Stimulated activated CD8-positive, alpha-beta memory T cell treated with anti-CD3 and anti-CD28 coated beads, Interleukin-12 subunit alpha, Interleukin-12 subunit beta, amount 100 ng/mL, for 1 hour (primary cell): ENCODE measurements at places on chromosomes 2 and 18.

DNA sequence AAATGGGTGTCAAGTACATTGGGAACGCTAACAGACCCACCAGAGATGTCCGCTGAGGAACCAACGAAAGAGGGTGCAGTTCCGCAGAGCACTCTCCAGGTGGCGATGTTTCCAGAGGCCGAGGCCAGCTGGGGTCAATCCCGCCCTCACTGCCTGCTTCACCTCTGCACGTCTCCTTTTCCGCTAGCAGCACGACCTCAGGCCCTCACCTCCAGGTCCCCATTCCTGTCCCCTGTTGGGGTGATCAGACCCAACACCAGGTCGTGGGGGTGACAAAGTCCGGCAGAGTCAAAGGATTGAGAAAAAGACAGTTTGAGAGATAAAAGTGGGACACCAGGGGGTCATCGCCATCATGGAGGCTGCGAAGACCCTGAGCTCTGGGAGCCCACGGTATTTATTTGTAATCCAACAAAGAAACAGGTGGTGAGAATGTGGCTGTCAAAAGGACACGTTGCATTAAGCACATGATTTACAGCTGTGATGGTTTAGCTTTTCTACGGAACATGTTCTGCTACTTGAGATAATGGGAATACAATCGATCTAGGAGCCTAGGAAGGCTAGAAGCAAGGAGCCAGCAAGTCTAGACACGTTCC lies 27.3 kb downstream of the ZAP70 start:
- DNase-seq = no peak

GRCh38 chr2:69943000-69943842 lies 18.2 kb downstream of the ASPRV1 start:
- no peak for DNase-seq

DNA sequence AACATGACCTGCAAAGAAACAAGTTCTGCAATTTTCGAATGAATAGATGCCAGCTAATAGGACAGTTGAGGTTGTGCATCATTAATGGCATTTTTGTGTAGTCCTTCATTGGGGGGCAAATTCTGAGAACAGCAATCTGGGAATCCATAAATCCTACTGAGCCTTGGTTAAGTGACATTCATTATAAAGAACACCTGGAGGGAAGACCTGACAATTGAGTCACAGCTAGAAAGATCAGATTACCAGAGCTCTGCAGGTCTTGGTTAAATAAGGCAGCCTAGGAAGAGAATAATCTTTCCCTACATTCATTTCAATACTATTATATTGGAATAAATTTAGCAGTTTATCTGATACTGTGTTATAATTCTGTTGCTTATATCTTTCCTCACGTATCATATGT lies 14.3 kb downstream of the KCNH7 start:
- no peak for DNase-seq

GRCh38 chr2:197539734-197540133 lies 23.9 kb downstream of the MOB4 start:
- DNase-seq = no peak

- DNase-seq = no peak
Observed at GRCh38 chr2:38866773-38867443, 8.8 kb downstream of the DHX57 start.

DNA sequence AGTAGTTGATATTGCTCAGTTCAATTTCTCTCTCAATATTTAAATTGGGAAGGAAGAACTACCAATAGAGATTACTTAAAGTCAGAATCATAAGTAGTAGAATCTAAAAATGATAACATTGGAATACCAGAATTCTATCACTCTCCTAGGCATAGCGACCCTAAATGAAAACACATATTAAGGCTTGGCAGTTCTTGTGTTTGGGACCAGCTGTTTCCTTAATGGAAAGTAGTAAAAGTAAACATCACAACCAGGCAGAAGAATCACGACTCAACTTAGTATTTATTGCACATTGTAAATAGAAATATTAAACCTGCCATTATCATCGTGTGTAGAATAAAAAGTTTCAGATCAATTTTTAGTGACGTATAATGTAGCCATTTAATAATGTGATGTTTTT lies 117.5 kb downstream of the SPHKAP start:
- DNase-seq = no peak

- no peak for DNase-seq
Observed at GRCh38 chr18:8810157-8810556, 104.8 kb downstream of the MTCL1 start.

- no peak for DNase-seq
Observed at GRCh38 chr2:165112789-165113188, 91.1 kb downstream of the SCN3A start.

DNA sequence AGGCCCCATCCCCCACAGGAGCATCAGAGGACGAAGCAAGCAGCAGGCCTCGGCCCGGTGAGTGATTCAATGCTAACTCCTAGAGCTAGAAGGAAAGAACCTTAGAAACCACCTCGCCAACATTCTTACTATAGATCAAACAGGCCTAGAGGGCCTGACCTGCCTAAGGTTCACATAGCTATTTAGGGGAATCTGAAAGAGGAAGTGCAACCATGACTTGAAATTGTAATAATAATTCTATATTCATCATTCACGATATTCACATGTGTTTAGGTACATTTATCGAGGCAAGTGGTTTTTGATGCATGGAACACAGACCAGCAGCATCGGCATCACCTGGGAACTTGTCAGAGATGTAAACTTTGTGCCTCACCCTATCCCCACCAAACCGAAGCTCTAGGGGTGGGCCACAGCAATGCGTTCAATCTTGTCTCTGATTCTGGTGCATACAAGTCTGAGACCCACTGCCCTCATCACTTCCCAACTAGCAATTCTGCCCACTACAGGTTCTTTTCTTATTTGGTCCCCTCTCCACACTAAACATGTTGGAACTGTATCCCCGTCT lies 78.0 kb upstream of the DNMT3A start:
- no peak for DNase-seq

- DNase-seq = no peak
Observed at GRCh38 chr2:238949710-238950345, 101.9 kb downstream of the TWIST2 start.

DNA sequence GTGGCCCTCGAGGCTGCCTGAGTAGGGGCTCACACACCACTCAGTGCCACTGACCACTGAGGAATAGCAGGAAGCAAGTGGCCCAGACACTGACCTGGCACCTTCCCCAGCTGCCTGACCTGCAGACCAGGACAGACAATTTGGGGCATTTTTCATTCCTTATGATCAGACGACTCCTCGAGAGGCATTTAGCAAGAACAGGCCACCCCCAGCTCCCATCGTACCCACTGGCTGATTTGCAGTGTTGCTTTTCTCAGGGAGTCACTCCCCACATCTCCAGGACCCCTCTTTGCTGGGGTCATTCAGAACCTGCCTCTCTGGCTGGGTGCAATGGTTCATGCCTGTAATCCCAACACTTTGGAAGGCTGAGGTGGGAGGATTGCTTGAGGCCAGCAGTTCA lies 185.7 kb downstream of the HAUS1 start:
- no peak for DNase-seq

DNA sequence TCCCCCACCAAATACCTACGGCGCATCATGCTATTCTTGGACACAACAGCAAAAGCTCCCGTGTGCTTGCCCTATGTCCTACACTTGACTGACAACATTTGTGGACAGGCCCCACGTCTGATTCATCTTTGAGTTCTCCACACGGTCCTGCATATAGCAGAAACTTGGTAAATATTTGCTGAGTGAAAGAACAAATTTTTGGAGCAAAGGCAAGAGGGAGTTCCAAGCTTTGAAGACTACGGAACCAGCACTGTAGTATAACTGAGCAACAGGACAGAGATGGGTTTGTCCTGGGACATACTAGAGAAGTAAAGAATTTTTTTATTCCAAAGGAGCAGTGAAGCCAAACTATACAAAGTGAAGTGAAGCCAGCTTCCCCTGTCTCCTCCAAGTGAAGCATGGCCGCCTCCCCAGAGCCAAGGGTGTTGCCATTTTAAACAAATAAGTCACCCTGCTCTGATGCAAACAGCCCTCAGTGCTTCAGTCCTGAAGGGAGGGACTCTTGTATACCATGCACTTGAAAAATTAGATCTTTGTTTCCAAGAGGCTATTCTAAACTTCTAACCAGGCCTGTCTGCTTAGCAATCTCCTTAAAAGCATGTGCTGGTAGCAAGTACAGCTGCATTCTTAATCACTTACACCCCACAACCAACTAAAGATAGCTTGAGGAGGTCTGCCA lies 35.9 kb downstream of the SPRED2 start:
- no peak for DNase-seq

- no peak for DNase-seq
Observed at GRCh38 chr2:190270298-190270697, 49.3 kb downstream of the HIBCH start.

DNA sequence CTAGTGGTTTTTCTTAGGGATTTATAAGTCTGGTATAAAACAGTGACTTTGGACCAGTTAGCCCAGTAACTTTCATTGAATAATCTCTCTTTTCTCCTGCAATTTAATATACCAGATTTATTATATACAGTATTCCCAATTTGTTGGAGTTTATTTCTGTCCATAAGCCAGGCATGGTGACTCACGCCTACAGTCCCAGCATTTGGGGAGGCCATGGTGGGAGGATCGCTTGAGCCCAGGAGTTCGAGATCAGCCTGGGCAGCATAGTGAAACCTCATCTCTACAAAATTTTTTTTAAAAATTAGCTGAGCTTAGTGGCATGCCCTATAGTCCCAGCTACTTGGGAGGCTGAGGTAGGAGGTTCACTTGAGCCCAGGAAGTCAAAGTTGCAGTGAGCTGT lies 26.7 kb downstream of the CNNM4 start:
- no peak for DNase-seq

- no peak for DNase-seq
Observed at GRCh38 chr2:58283931-58284330, 42.8 kb upstream of the FANCL start.

DNA sequence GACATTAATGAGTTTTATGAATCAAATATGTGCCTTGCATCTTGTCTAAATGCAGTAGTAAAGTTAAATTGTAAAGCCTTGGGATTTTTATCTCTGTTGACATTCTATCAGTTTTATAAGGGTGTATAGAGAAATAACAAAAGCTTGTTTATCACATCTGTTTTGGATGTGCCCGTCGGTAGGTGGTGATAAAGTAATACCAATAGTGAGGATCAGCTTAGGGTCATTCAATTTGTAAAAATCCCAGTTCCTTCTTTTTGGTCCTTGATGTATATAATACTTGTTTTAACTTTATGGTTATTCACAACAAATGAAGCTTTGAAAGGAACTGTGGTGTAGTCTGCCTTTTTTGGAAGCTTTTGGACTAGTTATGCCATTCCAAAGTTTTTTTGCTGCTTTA lies 12.6 kb downstream of the UBE2E3 start:
- DNase-seq = no peak

DNA sequence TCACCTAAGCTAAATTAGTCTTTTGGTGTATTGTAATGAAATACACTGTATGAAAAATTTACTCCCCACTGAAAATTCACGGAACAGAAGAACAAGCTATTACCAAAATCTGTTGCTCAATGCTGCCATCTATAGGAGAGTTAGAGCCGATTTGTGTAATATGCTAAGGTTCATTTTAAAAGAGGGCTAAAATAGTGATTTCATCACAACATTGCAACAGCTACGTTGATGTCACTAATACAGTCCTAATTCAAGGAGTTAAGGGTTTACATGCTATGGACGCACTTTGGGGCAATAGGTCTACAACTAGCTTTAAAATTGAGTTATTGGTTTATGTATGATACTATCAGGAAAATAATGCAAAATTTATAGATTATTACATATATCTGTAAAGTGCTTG lies 3.0 kb upstream of the IRS1 start:
- no peak for DNase-seq

GRCh38 chr18:31557446-31557845 lies 34.2 kb upstream of the TTR start:
- DNase-seq = no peak

- no peak for DNase-seq
Observed at GRCh38 chr2:233389601-233390125, 35.4 kb downstream of the DGKD start.

GRCh38 chr2:195543902-195544894 lies 112.8 kb upstream of the SLC39A10 start:
- DNase-seq = no peak

- DNase-seq = no peak
Observed at GRCh38 chr18:56987236-56987635, 159.7 kb upstream of the BOD1L2 start.

GRCh38 chr18:43159926-43160325 lies 44.4 kb upstream of the RIT2 start:
- DNase-seq = no peak

DNA sequence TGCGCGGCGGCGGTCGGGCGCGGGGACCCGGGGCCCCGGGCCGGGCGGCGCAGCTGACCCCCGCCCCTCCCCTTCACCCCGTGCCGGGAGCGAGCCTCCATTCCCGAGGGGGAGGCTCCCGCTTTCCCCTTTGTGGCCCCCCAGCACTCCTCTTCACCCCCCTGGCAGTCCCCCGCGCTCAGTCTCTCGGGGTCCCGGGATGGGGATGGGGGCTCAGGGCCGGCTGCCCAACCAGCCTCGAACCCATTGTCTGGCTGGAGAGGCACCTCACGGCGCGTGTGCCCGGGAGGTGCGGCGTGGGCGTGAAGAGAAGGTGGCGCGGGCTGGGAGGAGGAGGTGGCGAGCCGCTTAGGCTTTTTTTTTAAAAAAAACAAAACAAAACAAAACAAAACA lies 748 bp downstream of the FMNL2 start:
- no peak for DNase-seq

- no peak for DNase-seq
Observed at GRCh38 chr2:12300019-12300602, 416.6 kb upstream of the TRIB2 start.

DNA sequence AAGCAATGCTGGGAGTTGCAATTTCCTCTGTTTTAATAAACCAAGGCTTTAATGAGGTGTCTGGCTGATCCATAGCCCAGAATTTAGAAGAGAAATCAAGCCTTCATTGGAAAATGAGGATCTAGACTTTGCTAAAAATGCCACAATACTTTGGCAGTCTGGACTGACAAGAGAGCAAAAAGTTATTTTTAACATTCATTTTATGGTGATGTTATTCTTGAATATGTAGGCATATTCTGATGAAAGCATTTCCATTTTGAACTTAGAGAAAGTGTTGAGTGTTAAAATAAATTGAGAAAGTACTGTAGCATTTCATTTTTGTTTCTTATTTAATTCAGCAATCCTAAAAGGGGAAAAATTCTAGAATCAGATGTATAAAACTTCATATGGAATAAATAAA lies 151.8 kb upstream of the HNMT start:
- no peak for DNase-seq

DNA sequence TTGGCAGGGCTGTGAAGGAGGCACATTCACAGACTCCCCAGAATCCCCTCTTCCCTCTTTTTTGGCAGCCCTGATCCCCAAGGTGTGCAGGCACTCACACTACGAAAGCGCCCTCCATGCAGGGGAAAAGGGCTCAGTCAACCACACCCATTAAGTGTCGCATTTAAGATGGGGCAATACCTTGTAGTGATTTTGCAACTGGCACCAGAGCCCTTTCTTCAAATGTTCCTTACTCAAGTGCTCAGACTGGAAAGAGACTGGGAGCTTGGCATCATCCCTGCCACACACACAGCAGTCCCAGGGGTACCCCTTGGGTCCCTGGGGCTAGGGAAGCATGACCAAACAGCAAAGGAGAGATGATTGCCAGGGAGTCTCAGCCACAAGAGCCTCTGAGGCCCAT lies 190.1 kb downstream of the HAUS1 start:
- no peak for DNase-seq
